ENCODE measurements at places on chromosomes 11 and 22. TPM values are rescaled to one million over a fixed set of nuclear protein-coding genes. Genes with fewer than 3 reads are reported as not detected.

DNA sequence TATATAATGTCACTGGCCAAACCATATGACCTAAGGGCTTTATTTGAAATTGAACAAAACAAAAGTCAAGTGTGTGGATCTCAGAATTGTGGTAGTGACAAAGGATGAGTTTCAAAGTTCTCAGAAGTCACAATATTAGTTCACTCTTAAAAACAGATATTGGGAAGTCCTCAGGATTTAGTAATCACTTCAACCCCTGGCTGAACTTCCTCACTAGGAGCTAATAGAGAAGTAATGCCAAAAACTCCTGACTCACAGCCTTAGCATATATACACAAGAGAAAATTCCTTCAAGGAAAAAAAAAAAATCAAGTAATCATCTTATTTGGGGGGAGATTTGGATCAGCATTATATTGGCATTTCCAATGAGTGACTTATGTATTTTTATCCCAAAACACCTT, 75.6 kb upstream of the APOA1 start:
- DNase-seq: no peak

DNA sequence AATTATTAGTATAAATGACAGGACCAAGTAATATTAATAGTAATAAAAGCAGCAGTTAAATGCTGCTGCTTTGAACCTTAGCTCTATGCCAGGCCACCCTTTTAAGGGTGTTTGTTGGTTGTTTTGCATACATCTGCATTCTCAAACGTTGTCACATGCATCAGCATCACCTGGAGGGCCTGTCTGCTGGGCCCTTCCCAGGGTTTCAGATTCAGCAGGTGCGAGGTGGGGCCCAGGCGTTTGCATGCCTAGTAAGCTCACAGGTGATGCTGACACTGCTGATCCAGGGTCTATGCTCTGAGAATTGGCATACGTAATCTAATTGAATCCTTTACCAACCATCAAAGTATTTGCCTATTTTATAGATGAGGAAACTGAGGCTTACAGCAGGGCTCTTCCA, 246.5 kb downstream of the CADM1 start:
- DNase-seq: no peak

GRCh38 chr22:44548981-44549380, 50.9 kb upstream of the RTL6 start:
- no peak for DNase-seq

DNA sequence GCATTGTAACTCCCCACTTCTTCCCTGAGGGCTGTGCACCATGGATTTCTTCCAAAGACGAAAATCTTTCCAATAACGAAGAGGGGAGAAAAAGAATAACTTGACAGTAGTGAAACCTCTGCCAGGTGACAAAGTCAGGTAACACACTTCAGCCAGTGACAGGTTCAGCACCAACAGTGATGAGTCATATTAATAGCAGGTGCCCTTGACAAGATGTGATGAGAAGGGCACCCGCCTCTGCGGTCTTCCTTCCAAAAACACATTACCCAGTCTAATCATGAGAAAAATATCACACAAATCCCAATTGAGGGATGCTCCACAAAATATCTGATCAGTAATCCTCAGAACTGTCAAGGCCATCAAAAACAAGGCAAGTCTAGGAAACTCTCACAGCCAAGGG, 157.8 kb downstream of the EFCAB6 start:
- no peak for DNase-seq

The OVOL1 gene
- 0.12 TPM for total RNA-seq

- DNase-seq: no peak
Measured at GRCh38 chr22:26549902-26550497, 37.7 kb upstream of the TFIP11 start.

DNA sequence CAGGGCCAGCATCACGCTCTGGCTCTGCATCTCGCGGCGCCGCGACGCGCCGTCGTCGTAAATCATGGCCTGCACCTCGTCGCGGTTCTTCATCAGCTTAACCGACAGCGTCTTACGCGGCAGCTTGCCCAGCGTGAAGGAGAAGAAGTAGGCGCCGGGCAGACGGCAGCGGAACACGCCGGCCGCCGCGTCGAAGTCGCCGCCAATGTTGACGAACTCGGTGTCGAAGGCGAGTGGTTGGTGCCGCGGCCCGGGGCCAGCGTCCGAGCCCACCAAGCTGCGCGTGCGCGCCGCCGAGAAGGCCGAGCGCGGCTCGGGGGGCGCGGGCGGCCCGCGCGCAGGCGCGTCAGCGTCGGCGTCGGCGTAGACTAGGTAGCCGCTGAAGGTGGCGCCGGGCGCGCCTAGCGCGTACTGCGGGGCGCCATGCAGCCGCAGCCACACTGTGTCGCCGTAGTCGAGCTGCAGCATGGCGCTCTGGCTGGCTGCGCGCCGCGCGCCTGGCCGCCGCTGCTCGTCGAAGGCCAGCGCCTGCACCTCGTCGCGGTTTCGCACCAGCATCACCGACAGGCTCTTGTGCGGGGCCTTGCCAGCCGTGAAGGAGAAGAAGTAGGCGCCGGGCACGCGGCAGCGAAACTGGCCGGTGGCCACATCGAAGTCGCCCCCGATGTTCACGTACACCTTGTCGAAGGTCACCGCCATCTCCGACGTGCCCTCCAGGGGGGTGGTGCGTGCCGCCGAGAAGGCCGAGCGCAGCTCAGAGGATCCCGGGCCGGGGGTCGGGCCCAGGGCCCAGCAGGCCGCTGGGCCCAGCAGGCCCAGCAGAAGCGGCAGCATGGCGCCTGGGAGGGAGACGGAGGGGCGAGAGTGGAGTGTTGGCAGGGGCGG, 3.7 kb downstream of the FAM180B start:
- no peak for DNase-seq

DNA sequence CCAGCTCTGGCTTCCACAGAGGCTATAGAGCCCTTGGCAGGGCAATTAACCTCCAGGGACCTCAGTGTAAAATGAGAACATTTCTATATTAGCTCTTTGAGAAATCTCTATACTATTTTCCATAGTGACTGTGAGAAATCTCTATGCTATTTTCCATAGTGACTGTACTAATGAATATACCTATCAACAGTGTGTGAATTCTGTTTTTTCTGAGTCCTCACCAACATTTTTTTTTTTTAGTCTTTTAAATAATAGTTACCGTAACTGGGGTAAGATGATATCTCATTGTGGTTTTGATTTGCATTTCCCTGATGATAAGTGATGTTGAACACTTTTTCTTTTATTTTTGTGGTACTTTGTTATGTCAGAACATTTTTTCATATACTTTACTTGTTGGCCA, 7.0 kb upstream of the MTNR1B start:
- no peak for DNase-seq

The WNT7B gene
- 0.18 TPM for total RNA-seq

DNA sequence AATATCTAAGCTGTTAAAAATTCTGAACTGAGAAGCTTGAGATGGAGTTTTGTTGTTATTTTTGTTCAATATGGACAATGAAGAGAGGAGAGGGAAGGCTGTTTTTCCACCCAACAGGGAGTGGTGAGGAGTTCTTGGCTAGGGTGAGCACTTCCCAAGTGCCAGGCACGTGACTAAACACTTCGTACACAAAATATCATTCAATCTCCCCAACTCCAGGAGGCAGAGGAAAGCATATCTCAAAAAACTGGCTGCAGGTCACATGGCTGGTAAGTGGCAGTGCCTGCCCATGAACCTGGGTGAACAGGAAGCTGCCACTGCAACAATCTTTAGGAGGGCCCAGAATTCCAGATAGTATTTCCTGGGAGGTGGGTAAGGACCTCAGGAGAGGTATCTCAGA, 11.6 kb downstream of the ELF5 start:
- no peak for DNase-seq

GRCh38 chr11:27532652-27533325, 26.2 kb upstream of the LIN7C start:
- no peak for DNase-seq
